Activated CD4-positive, alpha-beta memory T cell treated with anti-CD3 and anti-CD28 coated beads for 36 hours (primary cell): ENCODE measurements at places on chromosomes 2 and 18.

DNA sequence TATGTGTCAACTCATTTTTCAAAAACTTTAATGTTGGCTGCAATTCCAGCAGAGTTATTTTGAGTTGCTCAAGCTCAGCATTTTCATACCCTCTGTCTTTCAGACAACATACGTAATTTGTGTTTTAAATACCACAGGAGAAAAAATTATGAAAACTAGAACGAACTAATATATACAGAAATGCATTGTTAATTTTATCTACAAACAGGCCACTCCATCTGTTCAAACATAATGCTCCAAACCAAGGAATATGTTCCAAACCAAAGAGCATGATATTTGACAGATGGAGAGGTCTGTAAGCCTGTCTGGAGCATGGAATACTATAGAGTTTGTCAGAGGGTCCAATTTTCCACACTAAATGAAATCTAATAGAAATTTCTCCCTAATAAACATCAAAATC lies 536.2 kb upstream of the FSIP2 start:
- no peaks in the 10 kb centered on the region for H3K27me3 ChIP-seq
- H3K36me3 ChIP-seq: no peaks in the 10 kb centered on the region
- DNase-seq: no peak
- no peaks in the 10 kb centered on the region for H3K4me1 ChIP-seq
- H3K4me3 ChIP-seq: no peak overlapping the region

DNA sequence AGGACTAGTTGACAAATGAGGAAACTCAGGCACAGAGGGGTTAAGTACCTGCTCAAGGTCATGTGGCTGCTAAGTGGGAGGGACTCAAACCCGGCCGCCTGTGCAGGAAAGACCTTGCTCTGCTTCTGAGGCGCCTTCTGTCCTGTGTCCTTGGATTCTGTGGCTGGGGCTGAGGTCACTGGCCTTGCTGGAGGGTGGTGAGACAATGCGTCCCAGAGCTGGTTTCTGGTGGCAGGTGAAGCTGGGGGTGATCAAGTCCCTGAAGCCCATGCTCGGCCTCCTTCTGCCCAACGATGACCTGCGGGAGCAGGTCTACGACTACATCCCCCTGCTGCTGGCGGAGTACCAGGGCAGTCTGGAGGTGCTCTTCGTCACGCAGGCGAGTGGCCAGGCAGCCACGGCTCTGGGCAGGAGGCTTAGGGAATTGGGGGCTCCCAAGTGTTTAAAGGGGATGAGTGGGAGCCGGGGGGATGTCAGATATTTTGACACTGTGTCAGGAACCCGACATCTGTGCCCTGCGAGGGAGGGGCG lies 16.1 kb downstream of the MROH2A start:
- no peak for DNase-seq
- H3K4me3 ChIP-seq: no peak overlapping the region
- no peak overlapping the region for H3K27ac ChIP-seq
- H3K36me3 ChIP-seq: no peaks in the 10 kb centered on the region
- H3K27me3 ChIP-seq: no peaks in the 10 kb centered on the region

DNA sequence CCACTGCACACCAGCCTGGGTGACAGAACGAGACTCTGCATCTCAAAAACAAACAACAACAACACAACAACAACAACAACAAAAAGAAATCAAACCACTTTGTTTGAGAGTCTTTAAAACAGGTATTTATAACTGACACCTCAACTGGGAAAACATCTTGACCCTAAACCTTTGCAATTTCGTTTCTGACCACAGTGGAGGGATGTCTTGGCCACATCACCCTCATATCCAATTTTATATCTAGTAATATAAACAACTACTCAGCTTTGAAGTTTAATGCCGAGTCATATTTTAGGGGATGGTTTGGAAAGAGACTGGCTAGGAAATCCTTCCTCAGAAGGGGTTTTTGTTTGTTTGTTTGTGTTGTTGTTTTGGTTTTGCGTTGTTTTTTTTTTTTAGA lies 37.8 kb upstream of the RMDN2 start:
- no peak for DNase-seq
- peaks cover 8% of the 10 kb centered on the region for H3K27me3 ChIP-seq
- no peaks in the 10 kb centered on the region for H3K36me3 ChIP-seq
- no peak overlapping the region for H3K4me3 ChIP-seq
- H3K27ac ChIP-seq: no peak overlapping the region

- no peaks in the 10 kb centered on the region for H3K27me3 ChIP-seq
- H3K36me3 ChIP-seq: peaks cover 14% of the 10 kb centered on the region
- peak; percentile 16 for DNase-seq
Observed at GRCh38 chr2:69554981-69555380, 88.6 kb downstream of the AAK1 start.

DNA sequence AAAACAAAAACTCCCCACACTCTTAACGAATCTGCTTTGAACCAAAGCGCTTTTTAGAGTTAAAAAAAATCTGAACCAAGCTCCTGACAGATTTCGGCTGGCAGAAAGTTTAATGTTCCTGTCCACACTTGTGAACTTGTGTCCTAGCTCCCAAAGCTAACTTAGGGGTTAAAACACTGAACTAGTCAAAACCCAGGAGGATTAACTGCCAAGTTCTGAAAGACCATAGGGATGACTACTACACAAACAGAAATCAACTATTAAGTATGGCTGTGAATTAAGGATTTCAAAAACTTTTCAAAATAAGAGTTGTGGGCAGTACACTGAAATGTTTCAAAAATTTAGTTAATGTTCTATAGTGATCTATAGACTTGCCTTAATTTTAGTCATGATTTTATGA lies 26.2 kb upstream of the CDKL4 start:
- no peak overlapping the region for H3K4me3 ChIP-seq
- H3K4me1 ChIP-seq: peaks cover 13% of the 10 kb centered on the region
- no peak overlapping the region for H3K27ac ChIP-seq

DNA sequence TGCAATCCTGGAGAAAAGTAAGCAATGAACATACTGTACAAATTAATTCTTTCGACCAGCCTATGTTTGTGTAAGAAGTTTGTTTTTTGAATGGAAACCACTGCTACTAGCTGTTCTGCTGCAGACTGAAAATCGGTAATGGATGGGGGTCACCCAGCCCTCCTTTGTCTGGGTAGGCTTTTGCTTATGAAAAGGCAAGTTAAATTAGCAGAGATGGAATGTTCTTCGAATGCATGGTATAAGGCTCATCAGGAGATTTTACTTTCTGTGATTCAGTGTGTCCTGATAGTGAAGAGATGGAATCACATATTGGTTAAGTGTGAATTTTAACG lies 53.8 kb downstream of the EEF1B2 start:
- no peaks in the 10 kb centered on the region for H3K36me3 ChIP-seq
- no peak overlapping the region for H3K27ac ChIP-seq
- H3K4me1 ChIP-seq: peaks cover 2% of the 10 kb centered on the region
- no peak for DNase-seq
- H3K27me3 ChIP-seq: peaks cover 14% of the 10 kb centered on the region

- no peak overlapping the region for H3K4me3 ChIP-seq
- H3K4me1 ChIP-seq: no peaks in the 10 kb centered on the region
- no peak for DNase-seq
- H3K27me3 ChIP-seq: no peaks in the 10 kb centered on the region
Observed at GRCh38 chr18:35983818-35984217, 11.3 kb downstream of the RMP24 start.

- no peak overlapping the region for H3K27ac ChIP-seq
- H3K4me3 ChIP-seq: no peak overlapping the region
- H3K4me1 ChIP-seq: no peaks in the 10 kb centered on the region
Observed at GRCh38 chr2:3451169-3451568, 68.2 kb downstream of the ADI1 start.

- H3K27ac ChIP-seq: peak within 1 kb of the TSS; percentile 42
- no peaks in the 10 kb centered on the region for H3K36me3 ChIP-seq
- DNase-seq: peak; percentile 85
- H3K4me3 ChIP-seq: peak within 1 kb of the TSS; percentile 63
Observed at GRCh38 chr2:96116424-96116878, at the start of gene ADRA2B. Gene ADRA2B, minus strand, starts transcription at chr2:96116571. Its CDS starts 422 bp downstream, at chr2:96116149.

DNA sequence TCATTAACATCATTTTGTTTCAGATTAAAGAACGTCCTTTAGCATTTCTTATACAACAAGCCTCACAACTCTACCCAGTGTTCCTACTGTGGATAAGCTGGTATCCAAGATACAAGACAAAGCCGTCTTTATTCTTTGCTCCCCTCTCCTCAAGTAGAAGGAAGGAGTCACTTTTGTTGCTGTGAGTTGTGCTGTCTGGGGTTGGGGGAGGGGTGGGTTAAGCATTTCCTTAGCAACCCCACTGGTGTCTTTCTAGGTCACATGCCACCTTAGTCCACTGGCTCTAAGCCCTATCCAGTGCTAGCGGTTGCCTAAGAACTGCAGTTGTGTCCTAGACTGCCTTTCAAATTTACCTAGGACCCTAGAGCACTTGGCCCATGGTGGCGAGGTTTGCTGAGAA lies 155.6 kb upstream of the PIEZO2 start:
- H3K4me1 ChIP-seq: no peaks in the 10 kb centered on the region
- no peaks in the 10 kb centered on the region for H3K36me3 ChIP-seq
- no peak overlapping the region for H3K27ac ChIP-seq
- peaks cover 2% of the 10 kb centered on the region for H3K27me3 ChIP-seq

- no peaks in the 10 kb centered on the region for H3K27me3 ChIP-seq
- no peak overlapping the region for H3K27ac ChIP-seq
- DNase-seq: peak; percentile 87
- H3K36me3 ChIP-seq: no peaks in the 10 kb centered on the region
Observed at GRCh38 chr2:68362069-68362468, 3.0 kb upstream of the PLEK start.

GRCh38 chr2:194203898-194204297 lies 1453.1 kb upstream of the SLC39A10 start:
- no peak overlapping the region for H3K4me3 ChIP-seq
- no peaks in the 10 kb centered on the region for H3K27me3 ChIP-seq
- no peaks in the 10 kb centered on the region for H3K4me1 ChIP-seq
- H3K36me3 ChIP-seq: no peaks in the 10 kb centered on the region
- DNase-seq: no peak

GRCh38 chr2:203690117-203690431 lies 16.4 kb upstream of the CD28 start:
- no peak for DNase-seq
- no peak overlapping the region for H3K27ac ChIP-seq
- no peaks in the 10 kb centered on the region for H3K36me3 ChIP-seq
- H3K4me1 ChIP-seq: peaks cover 21% of the 10 kb centered on the region

GRCh38 chr2:161032635-161033034 lies 127.6 kb upstream of the TANK start:
- peaks cover 4% of the 10 kb centered on the region for H3K4me1 ChIP-seq
- H3K4me3 ChIP-seq: no peak overlapping the region
- peaks cover under 1% of the 10 kb centered on the region for H3K27me3 ChIP-seq
- no peak for DNase-seq
- H3K36me3 ChIP-seq: no peaks in the 10 kb centered on the region
- H3K27ac ChIP-seq: no peak overlapping the region

DNA sequence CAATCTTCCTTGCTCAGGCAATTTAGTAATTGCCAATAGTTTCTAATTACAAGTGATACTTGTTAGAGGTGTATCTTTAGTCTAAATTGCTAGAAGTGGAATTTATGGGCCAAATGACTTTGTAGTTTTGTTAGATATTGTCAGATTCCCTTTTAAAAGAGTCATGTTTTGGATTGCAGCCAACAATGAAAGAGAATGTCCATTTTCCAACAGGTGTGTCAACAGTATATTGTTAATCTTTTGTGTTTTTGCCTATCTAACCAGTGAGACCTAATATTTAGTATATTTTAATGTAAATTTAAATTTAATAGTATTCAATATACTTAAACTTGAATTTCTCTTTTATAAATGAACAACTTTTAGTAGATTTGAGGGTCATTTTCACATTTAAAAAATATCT lies 259.4 kb upstream of the ETAA1 start:
- H3K36me3 ChIP-seq: no peaks in the 10 kb centered on the region
- H3K27ac ChIP-seq: no peak overlapping the region
- H3K4me1 ChIP-seq: no peaks in the 10 kb centered on the region
- no peak overlapping the region for H3K4me3 ChIP-seq
- H3K27me3 ChIP-seq: no peaks in the 10 kb centered on the region
- no peak for DNase-seq

- no peak overlapping the region for H3K27ac ChIP-seq
- H3K4me1 ChIP-seq: no peaks in the 10 kb centered on the region
- no peak for DNase-seq
- peaks cover 10% of the 10 kb centered on the region for H3K27me3 ChIP-seq
- H3K36me3 ChIP-seq: no peaks in the 10 kb centered on the region
Observed at GRCh38 chr2:45284621-45284995, 275.4 kb upstream of the SIX2 start.

DNA sequence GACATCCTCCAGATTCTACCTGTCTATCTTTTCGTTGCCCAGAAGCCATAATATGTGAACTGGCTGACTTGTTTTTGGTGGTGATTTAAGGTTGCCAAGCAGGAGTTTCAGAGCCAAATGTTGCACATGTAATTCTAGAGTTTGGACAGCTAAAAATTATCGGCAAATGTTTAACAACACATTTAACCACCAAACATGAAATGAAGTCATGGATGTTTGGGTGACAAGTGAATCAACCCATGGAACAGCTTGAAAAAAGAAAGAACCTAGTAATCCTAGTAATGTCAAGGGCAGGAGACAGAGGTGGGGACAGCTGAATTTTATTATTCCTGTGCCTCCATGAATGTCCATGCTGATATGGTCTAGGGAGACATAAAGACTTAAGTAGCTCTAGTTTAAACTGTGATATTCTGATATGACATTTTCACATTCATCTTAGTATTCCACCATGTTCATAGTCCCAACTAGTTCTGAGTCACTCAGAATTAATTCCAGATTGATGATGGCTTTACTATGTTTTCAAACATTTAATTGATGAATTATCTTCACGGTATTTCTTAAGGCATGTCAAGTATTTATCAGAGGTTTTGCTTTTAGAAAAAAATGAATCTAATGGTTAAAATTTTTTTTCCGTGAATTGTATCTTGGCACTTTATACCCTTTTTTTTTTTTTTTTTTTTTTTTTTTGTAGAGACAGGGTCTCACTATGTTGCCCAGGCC lies 101.7 kb downstream of the SOCS6 start:
- no peaks in the 10 kb centered on the region for H3K36me3 ChIP-seq
- H3K27ac ChIP-seq: no peak overlapping the region
- no peaks in the 10 kb centered on the region for H3K4me1 ChIP-seq
- H3K27me3 ChIP-seq: peaks cover 4% of the 10 kb centered on the region
- no peak overlapping the region for H3K4me3 ChIP-seq

DNA sequence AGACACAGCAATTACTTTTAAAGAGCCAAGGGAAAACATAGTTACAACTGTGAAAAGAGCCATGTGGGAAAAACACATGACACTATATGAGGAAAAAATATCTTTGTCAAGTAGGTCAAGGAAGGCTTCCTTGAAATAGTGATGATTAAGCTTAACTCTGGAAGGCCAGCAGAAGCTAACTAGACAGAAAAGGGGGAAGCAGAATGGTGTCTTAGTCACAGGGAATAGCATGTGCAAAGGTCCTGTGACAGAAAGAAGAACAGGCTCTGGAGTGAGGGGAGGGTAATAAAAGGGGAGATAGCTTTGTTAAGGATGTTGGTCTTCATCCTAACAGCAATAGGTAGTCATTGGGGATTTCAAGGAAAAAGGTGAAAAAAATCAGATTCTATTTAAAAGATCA lies 64.0 kb downstream of the ARHGAP25 start:
- H3K4me3 ChIP-seq: no peak overlapping the region
- no peaks in the 10 kb centered on the region for H3K27me3 ChIP-seq
- H3K4me1 ChIP-seq: peaks cover 65% of the 10 kb centered on the region
- peak overlapping the region; percentile 18 for H3K27ac ChIP-seq
- no peak for DNase-seq
